ENCODE measurements at places on chromosomes 2 and 18.

GRCh38 chr18:78743078-78743477 is 236.5 kb upstream of the SALL3 start:
- H3K4me1 ChIP-seq, result no peaks in the 10 kb centered on the region
- no peaks in the 10 kb centered on the region for H3K36me3 ChIP-seq
- H3K27ac ChIP-seq, result no peak overlapping the region

- H3K27ac ChIP-seq, result no peak overlapping the region
- peaks cover 6% of the 10 kb centered on the region for H3K27me3 ChIP-seq
- no peak for DNase-seq
- H3K4me3 ChIP-seq, result no peak overlapping the region
- no peaks in the 10 kb centered on the region for H3K36me3 ChIP-seq
- H3K4me1 ChIP-seq, result no peaks in the 10 kb centered on the region
Observed at GRCh38 chr2:106816974-106817373, 69.0 kb downstream of the ST6GAL2 start.

- DNase-seq, result peak; percentile 5
- no peaks in the 10 kb centered on the region for H3K36me3 ChIP-seq
- H3K27me3 ChIP-seq, result no peaks in the 10 kb centered on the region
- no peak overlapping the region for H3K27ac ChIP-seq
Observed at GRCh38 chr2:160940699-160941098, 219.5 kb upstream of the TANK start.

GRCh38 chr2:128411431-128411830 is 92.8 kb upstream of the HS6ST1 start:
- no peak for DNase-seq
- no peak overlapping the region for H3K27ac ChIP-seq
- H3K4me1 ChIP-seq, result no peaks in the 10 kb centered on the region
- H3K36me3 ChIP-seq, result no peaks in the 10 kb centered on the region
- peaks cover 8% of the 10 kb centered on the region for H3K27me3 ChIP-seq

DNA sequence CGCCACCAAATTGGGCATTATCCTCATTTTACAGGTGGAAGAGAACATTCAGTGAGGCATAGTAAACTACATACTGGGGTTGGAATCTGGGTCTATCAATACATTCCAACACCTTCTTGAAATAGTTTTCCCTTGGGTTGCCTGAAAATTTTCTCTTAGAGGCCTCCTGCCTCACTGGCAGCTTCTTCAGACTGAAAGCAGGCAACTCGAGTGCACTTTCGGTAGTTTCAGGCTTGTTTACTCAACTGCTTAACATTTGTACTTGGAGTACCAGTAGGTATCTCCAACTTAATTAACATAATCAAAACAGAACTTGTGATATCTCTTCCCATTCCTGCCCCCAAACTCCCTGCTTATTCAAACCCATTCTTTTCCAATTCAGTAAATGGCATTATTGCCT is 36.2 kb upstream of the C2orf74 start:
- DNase-seq, result no peak
- no peak overlapping the region for H3K4me3 ChIP-seq

DNA sequence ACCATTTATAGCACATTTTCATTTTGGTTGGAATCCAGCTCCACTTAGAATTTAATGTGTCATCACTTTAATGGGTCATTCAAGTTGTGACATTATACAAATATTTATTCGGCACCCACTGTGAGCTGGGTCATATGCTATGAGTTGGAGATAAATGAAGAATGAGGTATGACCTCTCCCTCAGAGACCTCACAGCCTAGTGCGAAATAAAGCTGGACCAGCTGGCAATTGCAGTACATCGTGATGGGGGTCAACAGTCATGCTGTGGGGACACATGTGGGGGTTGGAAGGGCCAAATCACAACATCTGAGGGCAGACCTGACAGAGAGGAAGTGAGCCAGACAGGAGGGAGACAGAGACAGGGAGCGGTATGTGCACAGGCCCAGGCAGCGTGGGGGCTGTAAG is 175.4 kb downstream of the MAIP1 start:
- H3K27me3 ChIP-seq, result peaks cover 3% of the 10 kb centered on the region
- no peaks in the 10 kb centered on the region for H3K4me1 ChIP-seq

DNA sequence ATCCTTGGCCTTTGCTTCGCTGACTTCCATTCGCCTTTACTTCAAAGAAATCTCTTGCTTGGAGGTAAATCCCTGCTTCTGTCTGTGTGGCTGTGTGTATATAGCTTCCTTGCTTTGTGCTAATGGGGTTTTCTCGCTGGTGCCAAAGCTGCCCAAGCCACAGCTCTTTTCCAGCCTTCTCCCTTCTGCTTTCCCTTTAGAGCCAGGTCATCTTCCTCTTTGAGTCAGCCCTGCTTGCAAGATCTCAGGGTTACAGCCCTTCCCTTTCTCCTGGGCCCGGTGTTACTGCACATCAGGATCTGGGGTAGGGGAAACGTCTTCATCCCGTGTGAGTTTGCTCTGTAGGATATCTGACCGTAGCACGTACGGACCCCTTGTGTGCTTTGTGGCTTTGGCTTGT is 19.1 kb downstream of the EIF4E2 start:
- H3K4me1 ChIP-seq, result no peaks in the 10 kb centered on the region
- DNase-seq, result no peak
- no peaks in the 10 kb centered on the region for H3K27me3 ChIP-seq
- no peak overlapping the region for H3K27ac ChIP-seq
- no peak overlapping the region for H3K4me3 ChIP-seq
- H3K36me3 ChIP-seq, result peaks cover 82% of the 10 kb centered on the region

DNA sequence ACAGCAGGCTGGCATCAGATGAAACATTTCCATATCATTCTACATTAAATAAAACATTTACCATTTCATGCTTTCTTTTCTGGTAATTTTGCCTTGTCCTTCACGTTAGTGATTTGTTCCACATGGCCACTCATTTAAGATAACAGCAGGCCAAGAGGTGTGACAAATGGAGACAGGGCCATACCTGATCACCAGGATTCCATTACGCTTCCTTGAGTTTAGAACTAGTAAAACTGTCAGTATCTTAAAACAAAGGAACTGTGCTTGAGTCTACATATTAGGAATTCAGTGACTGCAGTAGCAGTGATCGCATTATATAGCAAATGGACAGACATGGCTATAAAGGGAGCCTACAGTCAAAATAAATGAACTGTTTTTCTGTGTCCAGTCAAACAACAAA is 155.1 kb upstream of the FSHR start:
- H3K36me3 ChIP-seq, result no peaks in the 10 kb centered on the region
- H3K4me1 ChIP-seq, result no peaks in the 10 kb centered on the region
- no peak for DNase-seq

DNA sequence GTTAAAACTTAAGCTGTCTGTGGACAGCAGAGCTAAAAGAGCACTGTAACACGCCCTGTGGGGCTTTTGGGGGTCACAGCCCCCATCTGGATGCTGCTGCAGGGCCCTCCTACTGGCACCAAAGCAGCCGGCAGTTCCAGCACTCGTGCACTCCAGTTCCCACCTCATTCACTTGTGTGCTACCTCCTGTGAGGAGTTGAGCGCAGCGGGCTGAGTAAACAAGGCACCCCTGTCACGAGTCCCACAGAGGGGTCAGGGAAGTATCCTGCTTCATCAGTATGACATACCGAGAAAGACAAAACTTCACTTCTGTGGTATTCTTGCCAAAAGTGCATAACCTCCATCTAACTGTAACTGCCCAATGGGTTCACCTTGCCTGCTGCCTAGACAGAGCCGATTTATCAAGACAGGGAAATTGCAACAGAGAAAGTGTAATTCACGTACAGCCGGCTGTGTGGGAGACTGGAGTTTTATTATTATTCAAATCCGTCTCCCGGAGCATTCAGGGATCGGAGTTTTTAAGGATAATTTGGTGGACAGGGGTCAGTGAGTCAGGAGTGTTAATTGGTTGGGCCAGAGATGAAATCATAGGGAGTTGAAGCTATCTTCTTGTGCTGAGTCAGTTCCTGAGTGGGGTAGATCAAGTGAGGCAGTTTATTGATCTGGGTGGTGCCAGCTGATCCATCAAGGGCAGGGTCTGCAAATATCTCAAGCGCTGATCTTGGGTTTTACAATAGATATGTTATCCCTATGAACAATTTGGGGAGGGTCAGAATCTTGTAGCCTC is 41.6 kb downstream of the TMEM17 start:
- DNase-seq, result no peak
- no peaks in the 10 kb centered on the region for H3K36me3 ChIP-seq

GRCh38 chr2:217267758-217268157 is 407.9 kb upstream of the TNP1 start:
- no peak overlapping the region for H3K27ac ChIP-seq
- no peaks in the 10 kb centered on the region for H3K4me1 ChIP-seq
- peaks cover 8% of the 10 kb centered on the region for H3K27me3 ChIP-seq
- no peak for DNase-seq
- H3K4me3 ChIP-seq, result no peak overlapping the region

DNA sequence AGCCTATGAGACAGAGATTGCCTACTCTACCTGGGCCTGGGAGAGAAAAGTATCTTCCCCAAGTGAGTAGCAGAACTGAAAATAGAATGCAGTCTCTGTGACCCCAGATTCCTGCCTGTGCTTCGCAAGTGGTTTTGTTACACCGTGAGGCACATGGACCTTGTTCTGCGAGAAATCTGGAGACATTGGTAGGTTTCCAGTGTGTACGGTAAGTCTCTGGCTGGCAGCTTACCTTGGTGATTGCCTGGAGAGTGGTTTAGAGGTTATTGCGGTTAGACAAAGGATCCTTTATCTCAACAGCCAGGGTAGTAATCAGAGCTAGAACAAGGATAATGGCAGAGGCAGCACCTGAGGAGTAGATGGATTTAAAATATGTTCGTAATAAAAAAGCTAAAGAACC is 606.0 kb upstream of the GCFC2 start:
- no peaks in the 10 kb centered on the region for H3K27me3 ChIP-seq
- H3K4me1 ChIP-seq, result no peaks in the 10 kb centered on the region
- H3K4me3 ChIP-seq, result no peak overlapping the region
- no peak overlapping the region for H3K27ac ChIP-seq

DNA sequence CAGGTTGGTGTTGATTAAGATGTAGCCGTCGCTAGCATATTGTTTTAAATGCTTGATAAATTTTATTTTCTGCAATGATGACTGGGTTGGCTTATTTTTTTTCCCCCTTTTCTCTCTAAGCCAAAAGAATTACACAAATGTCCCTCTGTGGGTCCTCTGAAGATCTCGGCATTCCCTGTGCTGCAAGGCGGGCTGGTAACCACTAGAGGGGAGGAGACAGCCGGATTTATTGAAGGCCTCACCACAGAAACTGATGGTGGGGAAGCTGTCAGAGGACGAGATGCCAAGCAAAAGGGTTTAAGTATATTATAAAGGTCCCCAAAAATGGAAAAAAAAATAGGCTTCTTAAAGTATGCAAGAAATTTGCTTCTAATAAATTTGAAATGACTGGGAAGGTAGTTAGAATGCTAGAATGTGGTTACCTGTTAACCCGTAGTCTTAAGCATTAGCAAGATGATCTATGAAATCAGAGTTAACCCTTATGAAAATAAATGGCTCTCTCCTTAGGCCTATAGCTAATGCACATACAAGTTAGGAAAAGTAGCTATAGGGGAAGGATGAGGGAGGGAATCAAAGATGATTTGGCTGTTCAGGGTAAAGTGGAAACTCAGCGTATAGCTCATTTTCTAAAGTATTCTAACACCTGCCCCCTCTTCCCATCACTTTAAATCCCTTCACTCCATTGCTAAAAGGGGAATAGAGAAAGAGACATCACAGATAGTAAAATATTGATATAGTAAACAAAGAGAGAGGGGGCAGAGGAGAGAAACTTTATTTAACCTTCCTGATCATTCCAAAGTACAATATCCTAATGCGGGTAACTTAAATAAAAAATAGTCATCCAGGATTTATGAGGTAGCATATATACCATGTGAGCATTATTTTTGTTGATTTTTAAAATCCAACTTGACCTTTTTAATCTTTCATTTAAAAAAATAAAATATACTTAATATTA is 894.5 kb upstream of the POU3F3 start:
- no peaks in the 10 kb centered on the region for H3K4me1 ChIP-seq
- H3K27ac ChIP-seq, result no peak overlapping the region
- no peak overlapping the region for H3K4me3 ChIP-seq
- no peaks in the 10 kb centered on the region for H3K36me3 ChIP-seq

- H3K27ac ChIP-seq, result no peak overlapping the region
- DNase-seq, result no peak
- no peaks in the 10 kb centered on the region for H3K36me3 ChIP-seq
- H3K4me1 ChIP-seq, result no peaks in the 10 kb centered on the region
- H3K27me3 ChIP-seq, result no peaks in the 10 kb centered on the region
Observed at GRCh38 chr2:147538821-147539220, 306.0 kb upstream of the ACVR2A start.

DNA sequence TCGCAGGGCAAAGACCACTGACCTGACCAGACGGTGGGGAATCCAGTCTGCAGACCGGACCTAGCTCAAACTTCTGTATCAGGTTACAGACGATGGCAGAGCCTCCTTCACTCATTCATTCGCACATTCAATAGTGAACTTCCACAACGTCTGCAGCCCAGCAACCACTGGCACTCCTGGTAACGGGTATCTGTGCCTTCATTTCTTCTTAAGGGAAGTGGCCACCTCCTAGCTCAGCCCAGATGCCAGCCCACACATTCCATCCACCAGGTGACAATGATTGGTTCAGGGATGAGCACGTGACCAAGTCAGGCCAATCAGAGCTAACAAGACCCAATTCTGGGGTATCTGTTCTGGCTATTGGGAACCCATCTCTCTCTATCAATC is 15.9 kb upstream of the ARMC9 start:
- no peak for DNase-seq
- peaks cover 12% of the 10 kb centered on the region for H3K27me3 ChIP-seq
- no peaks in the 10 kb centered on the region for H3K36me3 ChIP-seq
- no peak overlapping the region for H3K27ac ChIP-seq
- no peaks in the 10 kb centered on the region for H3K4me1 ChIP-seq
- no peak overlapping the region for H3K4me3 ChIP-seq

DNA sequence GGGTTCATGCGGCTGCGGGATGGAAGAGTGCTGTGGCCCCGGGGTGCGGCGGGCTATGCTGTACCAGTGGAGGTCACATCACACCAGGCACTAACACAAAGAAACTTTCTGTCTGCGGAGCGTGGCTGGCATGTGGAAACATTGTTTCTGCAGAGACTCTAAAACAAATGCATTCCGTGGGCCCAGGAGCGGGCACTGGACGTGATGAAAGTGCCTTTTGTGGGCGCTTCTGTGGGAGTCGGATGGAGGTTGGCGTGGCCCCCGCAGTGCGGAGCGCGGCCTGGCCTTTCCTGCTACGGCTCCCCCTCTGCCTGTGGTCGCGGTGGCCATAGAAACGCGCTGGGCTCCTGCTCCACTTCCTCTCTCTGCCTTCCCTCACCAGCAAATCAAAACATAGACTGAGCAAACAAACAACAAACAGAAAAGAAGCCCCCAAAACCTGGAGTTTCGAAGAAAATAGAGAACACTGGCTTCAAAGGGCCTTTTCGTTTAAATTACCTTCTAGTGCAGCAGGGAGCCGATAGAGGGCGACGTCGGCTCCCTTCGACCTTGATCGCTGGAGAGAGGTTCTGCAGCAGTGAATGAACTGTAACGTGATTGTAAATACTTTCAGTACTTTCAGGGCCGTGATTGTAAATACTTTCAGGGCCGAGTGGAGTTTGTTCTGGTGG is 51.4 kb downstream of the KIF5C start:
- no peaks in the 10 kb centered on the region for H3K27me3 ChIP-seq
- H3K27ac ChIP-seq, result peak overlapping the region; percentile 29
- peak; percentile 16 for DNase-seq
- H3K4me1 ChIP-seq, result peaks cover 18% of the 10 kb centered on the region
- H3K4me3 ChIP-seq, result peak overlapping the region; percentile 38

Data from T-cell (primary cell).